Foreskin keratinocyte (primary cell): ENCODE measurements at places on chromosomes 2 and 18. TPM values are rescaled to one million over a fixed set of nuclear protein-coding genes. Genes with fewer than 3 reads are reported as not detected.

GRCh38 chr2:220191031-220191430 is 563.6 kb downstream of the SLC4A3 start:
- no peak for DNase-seq

- no peak for DNase-seq
Measured at GRCh38 chr2:197322724-197323720, 12.4 kb upstream of the ANKRD44 start.

GRCh38 chr2:203404996-203405395 is 76.8 kb downstream of the ABI2 start:
- no peak for DNase-seq

GRCh38 chr2:21038403-21039073 is 5.3 kb downstream of the APOB start:
- DNase-seq = peak; percentile 6

- DNase-seq = no peak
Measured at GRCh38 chr18:68417166-68417799, 297.6 kb downstream of the TMX3 start.

GRCh38 chr18:76801567-76802505 is 20.5 kb upstream of the ZNF236 start:
- no peak for DNase-seq

VWC2L gene
- total RNA-seq = not detected in 2 replicates

CACNB4 gene
- 0.07 and 0.11 TPM in 2 replicates for total RNA-seq

CDK15 gene
- total RNA-seq = 0.14 and 0.28 TPM in 2 replicates
